ENCODE measurements at places on chromosomes 2 and 18.

DNA sequence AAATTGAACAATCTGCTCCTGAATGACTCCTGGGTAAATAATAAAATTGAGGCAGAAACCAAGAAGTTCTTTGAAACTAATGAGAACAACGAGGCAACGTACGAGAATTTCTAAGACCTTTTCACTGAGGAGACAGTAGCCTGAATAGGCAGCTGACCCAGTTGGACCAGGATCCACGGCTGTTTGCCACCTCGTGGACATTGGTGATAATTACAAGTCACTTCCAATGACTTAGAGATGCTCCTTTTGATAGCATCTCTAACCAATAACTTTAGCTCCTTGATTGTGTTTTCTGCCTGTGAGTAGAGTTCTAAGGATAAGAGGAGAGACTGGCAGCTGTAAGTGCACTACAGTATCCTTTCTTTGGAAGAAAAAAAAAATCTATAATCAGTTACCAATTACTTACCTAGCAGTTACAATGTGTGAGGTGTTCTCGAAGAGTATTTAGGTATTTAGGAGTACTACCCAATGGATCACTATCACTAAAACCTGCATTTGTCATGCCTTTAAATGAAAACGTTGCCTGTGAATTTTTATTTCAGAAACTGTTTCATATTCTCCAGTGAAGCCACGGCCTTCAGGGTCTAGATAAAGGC is 31.3 kb upstream of the CNTNAP5 start:
- no peak for DNase-seq

- DNase-seq, result no peak
Measured at GRCh38 chr2:164847981-164848741, 6.5 kb upstream of the COBLL1 start.

DNA sequence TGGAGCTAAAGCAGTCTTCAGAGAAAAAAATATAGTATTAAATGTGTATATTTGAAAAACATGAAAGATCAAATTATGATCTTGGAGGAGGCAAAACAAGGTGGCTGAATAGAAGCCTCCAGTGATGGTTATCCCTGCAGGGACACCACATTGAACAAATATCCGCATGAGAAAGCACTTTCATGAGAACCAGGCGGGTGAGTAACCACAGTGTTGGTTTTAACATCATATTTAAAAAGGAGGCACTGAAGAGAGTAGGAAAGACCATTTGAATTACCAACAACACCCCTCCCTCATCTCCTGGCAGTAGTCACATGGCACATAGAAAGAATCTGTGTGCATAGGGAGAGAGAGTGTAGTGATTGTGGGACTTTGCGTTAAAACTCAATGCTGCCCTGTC is 759.6 kb upstream of the NRXN1 start:
- DNase-seq, result no peak

- DNase-seq, result no peak
Measured at GRCh38 chr18:26383454-26384270, 157.4 kb downstream of the TAF4B start.

GRCh38 chr2:71926089-71926447 is 221.6 kb downstream of the CYP26B1 start:
- no peak for DNase-seq

DNA sequence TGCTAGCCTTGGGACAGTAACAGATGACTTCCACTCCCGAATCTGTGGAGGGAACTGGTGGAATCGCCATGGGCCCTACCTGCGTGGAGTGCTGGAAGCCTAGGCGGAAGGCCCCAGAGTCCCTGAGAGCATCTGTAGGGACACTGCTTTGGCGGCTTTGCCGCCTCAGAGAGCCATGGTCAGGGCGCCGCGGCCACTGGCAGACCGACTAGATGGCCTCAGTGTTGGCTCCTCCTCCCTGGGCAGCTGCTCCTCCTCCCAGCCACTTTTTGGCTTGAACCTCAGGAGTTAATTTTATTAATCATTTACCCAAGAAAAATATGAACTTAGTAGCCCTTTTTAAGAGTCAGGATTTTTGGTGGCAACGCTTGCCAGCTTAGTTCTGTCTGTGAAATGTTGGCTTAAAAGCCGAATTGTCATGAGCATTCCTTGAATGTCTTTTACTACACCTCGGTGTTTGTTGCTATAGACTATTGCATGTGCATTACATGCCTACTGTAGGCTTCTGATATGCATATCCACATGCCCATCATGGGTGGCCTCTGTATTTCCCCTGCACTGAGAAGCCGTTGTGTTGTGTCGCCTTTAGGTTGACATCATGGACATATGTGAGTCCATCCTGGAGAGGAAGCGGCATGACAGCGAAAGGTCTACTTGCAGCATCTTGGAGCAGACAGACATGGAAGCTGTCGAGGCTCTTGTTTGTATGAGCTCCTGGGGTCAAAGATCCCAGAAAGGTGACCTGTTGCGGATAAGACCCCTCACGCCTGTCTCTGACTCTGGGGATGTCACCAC is 2.4 kb downstream of the KLF11 start:
- no peak for DNase-seq

DNA sequence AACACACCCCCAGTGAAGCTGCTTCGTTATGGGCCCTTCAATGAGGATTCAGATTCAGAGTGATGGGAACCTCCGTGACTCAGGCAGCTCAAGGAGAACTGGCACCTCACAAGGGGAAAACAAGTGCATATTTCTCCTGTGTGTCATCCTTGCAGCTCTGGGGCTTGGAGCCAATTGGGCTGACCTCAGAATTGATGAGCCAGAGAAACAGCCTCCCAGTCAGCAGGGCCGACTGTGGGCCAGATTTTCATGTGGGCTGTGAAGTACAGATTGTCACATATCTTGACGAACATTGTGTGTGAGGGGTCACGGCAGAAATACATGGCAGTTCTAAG is 189.6 kb upstream of the SP5 start:
- DNase-seq, result no peak

- peak; percentile 53 for DNase-seq
Measured at GRCh38 chr2:218852911-218853667, 6.5 kb upstream of the WNT6 start.

- DNase-seq, result no peak
Measured at GRCh38 chr2:9206991-9207640, 504 bp downstream of the ASAP2 start.

DNA sequence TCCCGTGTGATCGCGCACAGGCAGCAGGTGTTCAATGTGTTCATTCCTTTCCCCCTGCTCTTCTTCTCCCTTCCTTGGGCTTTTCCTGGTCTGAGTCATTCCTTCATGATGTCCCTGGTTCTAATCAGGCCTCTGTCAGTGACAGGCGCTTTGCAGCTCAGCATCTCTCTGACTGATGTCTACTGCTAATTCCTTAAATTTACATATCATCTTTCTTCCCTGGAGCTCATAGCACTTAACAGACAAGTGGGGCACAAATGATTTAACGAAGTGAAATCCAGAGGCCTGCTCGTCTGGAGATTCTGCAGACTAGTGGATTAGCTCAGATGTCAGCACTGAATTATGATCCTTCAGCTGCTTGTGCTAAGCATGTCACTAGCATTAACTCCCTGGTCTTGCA is 77.9 kb downstream of the NRP2 start:
- no peak for DNase-seq

GRCh38 chr2:181459621-181460021 is 2.4 kb downstream of the ITGA4 start:
- DNase-seq, result no peak

DNA sequence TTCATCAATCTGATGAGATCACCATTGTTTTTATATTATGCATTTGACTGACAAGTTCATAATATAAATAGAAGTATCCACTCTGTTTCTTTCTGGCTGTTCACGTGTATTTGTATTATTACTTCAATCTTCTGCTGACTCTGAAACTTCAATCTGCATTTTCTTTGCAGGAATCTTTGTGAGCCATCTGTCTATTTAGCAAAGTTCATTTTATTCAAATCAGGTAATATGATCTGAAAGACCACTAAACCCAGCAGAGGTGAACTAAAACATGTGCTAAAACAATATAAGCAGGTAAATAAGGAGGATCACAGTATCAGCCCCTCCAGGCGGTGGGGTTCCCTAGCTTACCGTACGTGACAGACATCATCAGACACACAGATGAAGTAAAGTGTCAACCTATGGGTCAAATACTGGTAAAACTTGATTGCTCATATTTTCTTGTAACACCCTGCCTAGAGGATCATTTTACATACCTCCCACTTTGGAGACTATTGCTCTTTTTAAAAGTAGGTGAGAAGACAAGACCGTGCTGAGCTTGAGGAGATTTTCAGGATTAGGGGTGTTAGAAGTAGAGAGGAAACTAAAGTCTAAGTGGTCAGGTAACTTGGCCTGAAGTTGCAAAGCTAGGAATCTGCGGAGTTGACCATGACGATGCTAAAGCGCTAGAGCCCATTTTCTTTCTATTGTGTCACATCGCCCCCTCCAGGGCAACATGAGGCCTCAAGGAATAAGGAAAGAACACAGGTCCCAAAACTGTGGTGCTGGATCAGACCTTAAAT is 9.0 kb downstream of the DTNB start:
- no peak for DNase-seq

All from stimulated activated CD4-positive, alpha-beta T cell treated with anti-CD3 and anti-CD28 coated beads, Interleukin-1b, Interleukin-23, amount 100 ng/mL, for 1 hour (primary cell).